ENCODE measurements at places on chromosomes 2 and 18.

DNA sequence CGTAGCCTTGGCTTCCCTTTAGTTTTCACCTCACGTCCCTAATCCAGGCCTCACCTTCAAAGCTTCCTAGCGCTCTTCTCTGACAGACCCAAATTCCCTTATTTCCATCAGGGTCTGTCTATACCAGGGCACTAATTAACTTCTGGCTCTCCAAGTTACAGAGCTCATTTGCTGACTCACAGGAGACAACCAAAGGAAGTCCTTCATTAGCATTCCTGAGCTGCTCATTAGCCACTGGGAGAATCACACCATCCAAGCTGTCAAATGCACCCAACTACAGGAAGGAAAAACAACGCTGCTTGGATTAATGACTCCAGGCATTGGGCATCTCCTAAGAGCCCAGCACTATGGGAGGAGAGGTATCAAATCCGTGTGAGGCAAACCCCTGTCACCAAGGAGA is 109.8 kb upstream of the ALK start:
- DNase-seq: no peak

DNA sequence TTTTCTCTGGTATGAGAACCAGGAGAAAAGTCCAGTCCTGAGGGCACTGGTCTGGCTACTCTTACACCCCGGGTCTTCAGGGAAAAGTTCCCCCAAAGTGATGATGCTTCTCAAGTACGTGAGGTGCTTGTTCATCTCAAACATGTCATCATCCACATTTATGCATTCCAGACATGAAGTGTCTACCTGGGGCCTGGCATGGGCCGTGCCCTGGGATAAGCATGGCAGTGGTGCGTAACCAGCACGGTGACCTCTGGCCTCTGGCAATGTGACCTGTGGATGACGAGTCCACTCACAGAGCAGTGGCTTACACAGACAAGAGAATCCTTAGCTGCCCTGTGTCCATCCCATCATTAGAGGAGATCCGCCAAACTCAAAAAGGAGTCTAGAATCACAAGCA is 74.8 kb upstream of the LGALSL start:
- no peak for DNase-seq

DNA sequence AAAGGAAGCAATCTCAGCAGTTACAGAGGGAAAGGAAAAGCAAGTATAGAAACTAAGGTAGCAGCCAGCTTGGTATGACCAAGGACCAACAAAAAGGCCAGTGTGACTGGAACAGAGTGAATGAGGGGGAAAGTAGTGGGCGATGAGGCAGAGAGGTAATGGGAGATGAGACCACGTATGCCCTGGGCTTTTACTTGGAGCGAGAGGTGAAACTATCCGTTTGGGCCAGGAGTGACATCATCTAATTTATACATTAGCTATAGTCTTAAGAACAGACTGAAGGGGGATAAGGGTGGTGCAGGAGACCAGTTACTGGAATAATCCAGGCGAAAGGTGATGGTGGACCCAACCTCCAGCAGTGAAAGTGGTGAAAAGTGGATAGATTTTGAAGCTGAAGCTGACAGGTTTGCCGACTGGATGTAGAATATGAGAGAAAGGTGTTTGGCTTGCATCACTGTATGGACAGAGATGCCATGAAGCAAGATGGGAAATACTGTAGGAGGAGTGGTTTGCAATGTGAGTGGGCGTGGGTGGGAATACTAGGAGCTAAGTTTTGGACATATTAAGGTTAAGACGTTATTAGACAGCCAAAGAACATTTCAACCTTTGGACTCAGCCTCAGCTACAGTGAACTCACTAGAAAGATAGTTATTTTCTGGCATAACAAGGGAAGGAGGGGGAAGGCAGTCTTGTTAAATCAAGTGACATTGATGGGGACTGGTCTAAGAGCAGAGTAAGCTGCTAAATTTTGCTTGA is 106.0 kb downstream of the PLEKHM3 start:
- DNase-seq: no peak

- no peak for DNase-seq
Observed at GRCh38 chr2:73931531-73932500, 5.1 kb downstream of the DGUOK start.

- no peak for DNase-seq
Observed at GRCh38 chr2:217717646-217718045, 285.1 kb downstream of the TNS1 start.

- no peak for DNase-seq
Observed at GRCh38 chr2:129491308-129491707, 488.2 kb upstream of the RAB6C start.

DNA sequence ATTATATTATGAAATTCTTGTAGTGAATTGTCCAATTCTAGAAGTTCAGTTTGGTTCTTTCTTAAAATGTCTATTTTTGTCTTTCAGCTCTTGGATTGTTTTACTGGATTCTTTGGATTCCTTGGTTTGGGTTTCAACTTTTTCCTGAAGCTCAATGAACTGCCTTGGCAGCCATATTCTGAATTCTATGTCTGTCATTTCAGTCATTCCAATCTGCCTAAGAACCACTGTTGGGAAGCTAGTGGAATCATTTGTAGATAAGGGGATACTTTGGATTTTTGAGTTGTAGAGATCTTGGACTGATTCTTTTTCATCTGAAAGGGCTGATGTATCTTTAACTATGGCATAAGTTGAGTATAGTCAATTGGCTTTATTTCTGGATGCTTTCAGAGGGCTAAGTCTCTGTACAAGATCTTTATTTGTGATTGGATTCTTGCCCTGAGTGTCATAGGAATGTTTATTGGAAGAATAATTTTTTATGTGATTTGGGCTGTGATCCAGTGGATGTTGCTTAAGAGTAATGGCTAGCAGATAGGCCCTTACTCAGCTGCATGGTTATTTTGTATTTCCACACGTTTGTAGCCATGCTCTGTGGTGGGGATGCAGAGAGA is 42.3 kb downstream of the SERPINB7 start:
- no peak for DNase-seq

- no peak for DNase-seq
Observed at GRCh38 chr2:97928591-97928990, 67.2 kb downstream of the TMEM131 start.

- DNase-seq: no peak
Observed at GRCh38 chr2:64675860-64676259, 22.1 kb upstream of the SERTAD2 start.

DNA sequence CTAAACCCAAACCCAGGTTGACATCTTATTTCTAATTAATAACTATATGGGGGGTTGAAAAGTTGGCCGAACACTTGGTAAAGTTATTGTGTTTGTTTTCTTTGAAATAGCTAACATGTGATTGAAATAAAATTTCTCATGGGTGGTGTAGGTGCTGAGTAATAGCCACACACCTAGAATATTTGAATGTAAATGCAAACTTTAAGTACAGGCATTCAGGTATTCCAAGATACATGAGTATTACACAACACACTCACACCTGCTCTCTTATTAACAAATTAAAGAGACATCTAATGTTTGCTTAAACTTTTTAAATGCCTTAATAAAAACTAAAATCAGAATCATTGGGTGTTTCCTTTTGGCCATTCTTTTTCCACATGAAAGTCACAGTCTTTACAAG is 165.5 kb downstream of the EHBP1 start:
- DNase-seq: no peak

- peak; percentile 2 for DNase-seq
Observed at GRCh38 chr2:53886406-53887280, 26.9 kb upstream of the GPR75 start.

GRCh38 chr2:240948086-240948485 is 42.0 kb downstream of the CROCC2 start:
- DNase-seq: no peak

All from NCI-H1105 (cell line).